Fibroblast of gingiva (primary cell): ENCODE measurements at places on chromosomes 12 and 14.
A peak's percentile ranks its signal among the peaks of the same experiment; 100 is the strongest.

- DNase-seq = peak; percentile 88
These were observed 1.4 kb downstream of the SYNE3 start for GRCh38 chr14:95515080-95515489.

DNA sequence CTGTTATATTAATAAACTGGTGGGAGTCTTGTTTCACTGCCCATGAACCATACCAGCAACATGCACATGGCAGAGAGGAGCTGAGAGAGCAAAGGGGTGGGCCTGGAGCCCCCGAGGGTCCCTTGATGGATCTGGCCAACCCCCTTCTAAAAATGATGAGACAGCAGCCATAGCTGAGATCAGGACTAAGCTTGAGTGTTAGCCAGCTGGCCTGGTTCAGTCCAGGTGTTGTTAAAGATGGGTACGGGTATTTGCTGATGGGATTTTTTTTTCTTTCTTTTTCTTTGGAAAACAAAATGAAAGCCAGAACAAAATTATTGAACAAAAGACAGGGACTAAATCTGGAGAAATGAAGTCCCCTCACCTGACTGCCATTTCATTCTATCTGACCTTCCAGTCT is 16.0 kb downstream of the PCBP2 start:
- no peak for DNase-seq

GRCh38 chr12:18872770-18873169 is 134.9 kb downstream of the CAPZA3 start:
- no peak for DNase-seq

DNA sequence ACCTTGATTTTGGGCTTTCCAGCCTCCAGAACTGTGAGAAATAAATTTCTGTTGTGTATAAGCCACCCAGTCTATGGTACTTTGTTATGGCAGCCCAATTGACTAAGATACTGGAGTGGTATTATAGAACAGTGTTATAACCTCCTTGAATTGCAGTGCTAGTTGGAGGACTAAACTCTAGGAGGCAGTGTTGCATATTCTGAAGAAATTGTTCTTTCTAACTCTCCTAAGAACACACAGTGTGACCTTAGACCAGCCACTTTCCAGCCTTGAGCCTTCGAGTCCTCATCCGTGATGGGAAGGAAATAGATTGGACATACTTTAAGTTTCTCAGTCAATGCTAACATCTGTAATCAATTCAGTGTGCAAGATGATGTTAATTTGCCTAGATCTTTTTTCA is 22.4 kb upstream of the LRRC10 start:
- DNase-seq = no peak

DNA sequence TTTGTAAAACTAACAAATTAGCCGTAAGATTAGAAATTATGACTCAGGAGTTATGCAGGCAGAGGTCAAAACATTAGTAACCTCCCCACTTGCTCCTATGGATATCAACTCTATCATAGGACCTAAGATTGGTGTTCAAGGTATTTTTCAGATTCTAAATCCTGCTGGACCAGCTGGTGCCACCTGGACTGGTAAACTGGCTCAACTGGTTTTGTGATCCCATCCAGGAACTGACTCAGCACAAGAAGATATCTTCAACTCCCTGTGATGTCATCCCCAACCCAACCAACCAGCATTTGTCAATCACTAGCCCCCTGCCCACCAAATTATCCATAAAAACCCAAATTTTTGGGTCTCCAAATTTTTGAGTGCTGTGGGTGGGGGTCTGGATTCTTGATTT is 98.1 kb upstream of the OR4E1 start:
- no peak for DNase-seq

GRCh38 chr12:110857528-110857927 is 10.7 kb downstream of the CCDC63 start:
- DNase-seq = no peak

GRCh38 chr12:128163086-128163485 is 103.9 kb upstream of the TMEM132C start:
- DNase-seq = no peak

- no peak for DNase-seq
These were observed 9.1 kb downstream of the RIMBP2 start for GRCh38 chr12:130706885-130707570.

GRCh38 chr14:97298331-97298730 is 501.1 kb downstream of the VRK1 start:
- DNase-seq = no peak
